ENCODE measurements at places on chromosomes 4 and X. TPM values are rescaled to one million over a fixed set of nuclear protein-coding genes. Genes with fewer than 3 reads are reported as not detected.

DNA sequence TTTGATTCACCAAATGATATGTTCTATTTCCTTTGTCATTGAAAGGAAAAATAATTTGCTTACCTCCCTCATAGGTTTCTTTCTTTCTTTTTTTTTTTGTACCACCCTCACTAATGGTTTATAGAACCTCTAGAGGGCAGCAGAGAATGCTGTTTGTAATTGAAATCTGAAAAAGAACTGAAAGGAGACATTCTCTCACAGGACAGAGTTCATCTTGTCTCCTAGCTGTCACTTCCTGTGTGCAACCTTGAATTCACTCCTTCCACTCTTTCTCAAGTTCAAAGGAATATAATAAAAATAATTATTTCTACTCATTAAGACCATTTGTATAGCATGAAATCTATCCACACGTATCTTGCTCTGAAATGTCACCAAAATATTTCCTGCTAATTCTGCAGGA is 51.0 kb downstream of the GUCY1B1 start:
- peak; percentile 62 for DNase-seq

DNA sequence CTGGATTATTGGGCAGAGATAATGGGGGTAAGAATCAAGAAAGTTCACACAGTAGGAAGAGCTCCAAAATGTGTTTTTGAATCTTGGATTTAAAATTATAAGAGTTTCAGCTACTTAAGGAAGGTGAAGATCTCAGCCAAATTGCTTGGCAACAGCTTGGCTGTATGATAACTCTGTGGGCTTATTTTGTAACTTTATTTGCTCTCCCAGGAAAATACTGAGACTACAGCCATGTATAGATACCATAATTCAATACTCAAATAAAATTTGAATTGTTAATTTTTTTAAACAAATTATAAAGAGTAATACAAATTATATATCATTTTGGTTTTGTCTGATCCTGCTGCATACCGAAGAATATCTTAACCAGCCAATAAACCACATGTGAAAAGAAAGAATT is 129.5 kb upstream of the INPP4B start:
- no peak for DNase-seq

DNA sequence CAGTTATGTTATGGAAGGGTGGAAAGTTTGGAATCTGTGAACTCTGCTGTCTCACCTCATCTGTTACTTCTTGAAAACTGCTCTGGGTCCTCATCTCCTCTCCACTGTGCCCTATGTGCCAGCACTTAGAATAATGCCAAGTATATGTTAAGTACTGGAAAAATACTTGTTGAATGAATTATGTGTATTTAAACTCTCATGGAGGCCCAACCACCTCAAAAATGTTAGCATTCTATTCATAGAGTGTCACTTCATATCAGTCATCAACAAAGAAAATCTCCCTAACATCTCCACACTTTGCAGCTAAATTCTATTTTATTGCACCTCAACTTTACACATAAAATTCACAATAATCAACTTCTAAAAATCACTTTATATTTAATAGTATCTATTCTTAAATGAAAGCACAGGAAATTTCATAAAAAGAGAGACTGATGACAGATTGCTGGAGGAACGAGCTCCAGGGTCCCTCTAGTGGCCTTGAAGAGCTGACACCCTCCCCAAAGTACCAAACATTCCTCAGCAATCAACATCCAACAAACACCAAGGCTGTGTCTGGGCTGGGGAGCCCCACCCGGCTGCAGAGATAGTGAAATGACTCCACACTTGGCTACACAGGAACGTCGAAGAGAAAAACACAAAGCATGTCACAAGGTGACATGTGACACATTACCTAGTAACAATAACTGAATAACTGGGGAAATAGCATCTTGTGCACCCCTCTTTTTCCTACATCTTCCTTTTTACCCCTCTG is 45.8 kb downstream of the SLC39A8 start:
- no peak for DNase-seq

GRCh38 chr4:45475548-45475947 is 648.3 kb downstream of the GABRG1 start:
- no peak for DNase-seq

DNA sequence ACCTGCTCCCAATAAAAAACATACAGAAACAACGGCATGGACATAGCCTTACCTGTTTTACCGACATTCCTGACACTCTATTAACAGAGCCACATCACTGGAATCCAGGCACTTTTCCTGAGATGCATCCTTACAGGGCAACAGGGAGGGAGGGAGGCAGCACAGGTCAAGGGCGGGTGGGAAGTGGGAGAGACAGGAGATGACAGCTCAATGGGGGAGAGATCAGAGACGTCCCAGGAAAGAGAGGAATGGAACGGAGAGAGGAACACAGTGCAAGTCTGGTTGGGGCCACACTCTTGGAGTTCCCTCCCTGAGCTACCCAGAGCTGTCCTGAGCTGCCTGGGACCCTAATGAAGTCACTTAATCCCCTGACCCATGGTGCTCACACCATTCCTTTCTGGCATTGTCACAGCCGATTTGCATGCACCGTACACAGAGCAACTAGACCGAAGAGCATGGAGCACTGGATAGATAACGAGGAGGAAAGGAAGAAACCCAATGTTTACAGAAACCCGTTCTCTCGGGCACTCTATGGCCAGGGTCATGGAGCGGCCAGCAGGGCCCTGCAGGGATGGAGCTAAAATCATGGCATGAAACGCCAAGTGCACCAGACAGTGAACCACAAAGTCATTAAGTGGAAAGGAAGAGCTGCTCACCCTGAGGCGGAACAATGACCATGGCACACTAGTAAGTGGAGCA is 93.1 kb downstream of the NSUN7 start:
- no peak for DNase-seq

DNA sequence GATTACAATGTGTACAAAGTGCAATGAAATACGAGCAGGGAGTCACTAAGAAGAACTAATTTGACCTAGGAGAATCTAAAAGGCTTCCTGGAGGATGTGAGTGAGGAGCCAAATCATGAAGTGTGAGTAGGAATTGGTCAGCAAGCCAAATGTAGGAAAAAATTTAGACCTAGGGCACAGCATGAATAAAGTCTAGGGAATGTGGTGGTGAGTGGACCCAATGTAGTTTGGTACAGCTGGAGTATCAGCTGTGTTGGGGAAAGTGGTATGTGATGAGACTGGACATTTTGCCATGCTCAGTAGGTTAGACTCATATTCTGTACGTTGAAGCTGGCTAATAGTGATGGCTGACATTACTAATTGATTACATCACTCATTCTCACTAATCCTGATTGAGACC is 191.0 kb downstream of the AFF2 start:
- DNase-seq = no peak

DNA sequence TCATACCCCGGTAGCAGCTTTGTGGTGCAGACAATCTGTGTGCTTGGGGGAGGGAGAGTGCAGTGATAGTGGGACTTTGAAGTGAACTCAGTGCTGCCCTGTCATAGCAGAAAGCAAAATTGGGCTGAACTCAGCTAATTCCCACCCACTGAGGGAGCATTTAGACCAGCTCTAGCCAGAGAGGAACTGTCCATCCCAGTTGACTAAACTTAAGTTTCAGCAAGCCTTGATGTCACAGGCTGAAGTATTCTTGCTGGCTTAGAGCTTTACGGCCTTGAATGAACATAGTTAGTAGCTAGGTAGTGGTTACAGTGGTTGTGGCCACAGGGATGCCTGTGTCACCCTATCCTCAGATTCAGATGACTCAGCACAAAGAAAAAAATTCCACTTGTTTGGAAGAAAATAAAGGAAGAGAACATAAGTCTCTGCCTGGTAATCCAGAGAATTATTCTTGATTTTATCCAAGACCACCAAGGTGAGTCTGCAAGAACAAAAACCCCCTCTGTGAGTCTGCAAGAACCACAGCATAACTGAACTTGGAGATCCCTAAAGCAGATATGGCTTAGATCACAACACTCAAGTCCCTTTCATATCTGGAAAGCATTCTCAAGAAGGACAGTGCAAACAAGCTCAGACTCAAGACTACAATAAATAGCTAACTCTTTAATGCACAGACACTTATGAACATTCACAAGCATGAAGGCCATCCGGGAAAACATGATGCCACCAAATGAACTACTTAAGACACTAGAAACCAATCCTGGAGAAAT is 39.4 kb downstream of the ADH7 start:
- DNase-seq = no peak

DNA sequence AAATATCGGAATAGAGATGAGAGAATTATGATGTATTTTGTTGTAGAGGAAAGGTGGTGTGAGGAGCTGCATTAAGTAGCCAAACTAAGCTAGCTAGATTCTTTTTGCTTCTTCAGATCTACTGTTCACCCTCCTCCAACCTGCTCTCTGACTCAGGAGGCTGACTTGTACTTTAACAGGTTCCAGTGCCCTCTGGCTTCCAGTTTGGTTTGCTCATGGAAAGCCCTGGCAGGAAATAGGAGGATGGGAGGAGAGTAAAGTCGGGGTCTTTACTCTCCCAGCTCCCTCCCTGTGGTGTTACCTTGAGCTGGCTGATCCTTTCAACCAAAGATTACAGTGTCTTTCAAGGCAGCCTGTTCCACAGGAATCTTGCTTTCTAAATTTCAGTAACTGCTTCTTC is 277.0 kb upstream of the EDA2R start:
- no peak for DNase-seq

- no peak for DNase-seq
Measured at GRCh38 chrX:45050558-45050957, 150.1 kb downstream of the DIPK2B start.

DNA sequence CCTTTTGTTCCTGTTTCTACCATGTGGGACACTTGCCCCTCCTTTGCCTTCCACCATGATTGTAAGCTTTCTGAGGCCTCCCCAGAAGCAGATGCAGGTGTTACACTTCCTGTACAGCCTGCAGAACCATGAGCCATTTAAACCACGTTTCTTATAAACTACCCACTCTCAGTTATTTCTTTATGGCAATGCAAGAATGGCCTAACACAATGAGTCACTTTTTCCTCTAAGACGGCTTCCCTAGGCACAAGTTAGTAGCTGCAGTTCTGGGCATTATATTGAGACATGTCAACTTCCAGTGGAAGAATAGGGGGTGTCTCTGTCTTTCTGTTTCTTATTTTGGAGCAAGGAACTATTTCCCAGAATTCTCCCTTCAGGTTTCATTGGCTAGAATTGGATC is 32.9 kb upstream of the DIPK2B start:
- DNase-seq = no peak

DNA sequence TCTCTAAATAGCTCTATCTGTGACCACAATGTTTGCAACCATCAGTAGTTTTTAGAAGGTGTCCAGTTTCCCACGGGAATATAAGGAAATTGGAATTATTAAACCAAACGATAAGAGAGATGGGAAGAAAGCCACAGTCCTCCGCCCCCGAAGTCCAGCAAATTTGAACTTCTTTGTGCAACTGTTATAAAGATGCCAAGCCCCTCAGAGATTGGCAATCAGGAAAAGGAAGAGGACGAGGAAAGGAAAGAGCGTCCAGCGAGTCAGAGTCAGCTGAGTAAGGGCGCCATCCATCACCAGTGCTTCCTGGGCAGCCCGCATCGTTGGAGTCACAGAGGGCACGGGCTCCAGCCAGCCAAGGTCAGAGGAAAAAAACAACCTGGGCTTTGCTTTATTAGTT is 35.7 kb downstream of the LDB2 start:
- no peak for DNase-seq

The ARR3 gene
- 2.1 TPM for polyA plus RNA-seq

The ZNF595 gene
- 20.8 TPM for polyA plus RNA-seq
